ENCODE measurements at places on chromosomes 13 and 19.

DNA sequence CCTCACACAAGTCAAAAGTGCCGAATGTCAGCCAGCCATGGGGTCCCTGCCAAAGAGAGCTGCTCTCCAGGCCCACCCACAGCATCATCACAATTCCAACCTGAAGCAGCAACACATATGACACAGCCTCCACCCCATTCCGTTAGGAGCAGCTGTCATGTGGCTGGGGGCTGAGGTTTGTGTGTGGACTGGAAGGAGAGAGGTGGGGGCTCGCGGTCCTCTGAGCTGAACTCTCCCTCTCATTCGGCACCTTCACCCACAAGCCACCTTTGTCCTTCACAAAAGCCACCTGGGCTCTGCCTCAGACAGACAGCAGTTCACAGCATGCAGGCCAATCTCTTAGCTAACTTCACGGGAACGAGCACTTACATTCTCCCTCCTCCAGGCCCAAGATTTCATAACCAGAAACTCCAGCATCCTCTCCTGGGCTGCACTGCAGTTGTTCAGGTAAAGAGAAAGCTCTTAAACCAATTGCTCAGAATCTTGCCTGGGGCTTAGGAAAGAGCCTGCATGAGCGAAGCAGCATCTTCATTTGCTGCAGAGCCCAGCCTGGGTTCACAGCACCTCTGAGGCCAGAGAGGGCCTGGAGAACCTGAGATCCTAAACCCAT lies 7.2 kb downstream of the RAB20 start:
- DNase-seq = no peak

GRCh38 chr19:15404097-15404779 lies 14.6 kb downstream of the AKAP8L start:
- DNase-seq = no peak

GRCh38 chr13:109130093-109130835 lies 500.9 kb downstream of the MYO16 start:
- no peak for DNase-seq

GRCh38 chr19:36547001-36547732 lies 19.1 kb upstream of the ZNF260 start:
- DNase-seq = no peak

- no peak for DNase-seq
These were observed 462.9 kb downstream of the COG6 start for GRCh38 chr13:40118337-40118736.

GRCh38 chr19:15587663-15588062 lies 27.4 kb upstream of the CYP4F8 start:
- DNase-seq = no peak

DNA sequence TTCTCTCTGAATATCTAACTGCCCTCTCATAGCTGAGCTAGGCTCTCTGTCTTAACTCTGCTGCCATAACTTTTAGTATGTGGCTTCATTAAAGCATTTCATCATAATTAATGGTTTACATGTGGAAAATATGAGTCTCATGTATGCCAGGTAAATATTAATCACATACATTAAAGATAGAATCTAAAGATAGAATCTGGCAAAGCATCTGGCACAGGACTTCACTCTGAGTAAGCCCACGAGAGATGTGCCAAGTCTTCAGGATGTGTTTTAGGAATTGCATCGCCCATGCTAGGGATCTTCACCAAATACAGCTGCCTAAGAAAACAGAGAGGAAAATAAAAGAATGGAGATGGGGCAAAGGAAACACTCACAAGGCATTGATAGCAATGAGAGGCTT lies 285.8 kb downstream of the DIAPH3 start:
- no peak for DNase-seq

DNA sequence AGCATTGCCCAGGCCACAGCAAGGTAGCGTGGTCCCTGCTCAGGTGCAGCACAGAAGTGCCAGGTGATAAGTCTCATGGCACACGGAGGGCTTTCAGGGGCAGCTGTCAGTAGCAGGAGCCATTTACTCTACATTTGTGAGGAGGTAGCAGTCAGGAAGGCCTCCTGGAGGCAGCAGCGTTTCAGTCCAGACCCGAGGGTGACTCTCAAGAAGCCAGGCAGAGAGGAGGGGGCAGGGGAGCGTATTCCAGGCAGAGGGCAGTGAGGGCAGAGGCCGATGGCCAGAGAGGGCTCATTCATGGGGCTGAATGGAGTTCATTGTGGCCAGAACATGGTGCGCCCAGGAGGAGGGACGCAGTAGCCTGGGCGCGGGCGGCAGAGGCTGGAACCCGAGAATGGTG lies 8.9 kb downstream of the PIAS4 start:
- DNase-seq = no peak

GRCh38 chr13:23434491-23434890 lies 989 bp upstream of the SACS start:
- no peak for DNase-seq

DNA sequence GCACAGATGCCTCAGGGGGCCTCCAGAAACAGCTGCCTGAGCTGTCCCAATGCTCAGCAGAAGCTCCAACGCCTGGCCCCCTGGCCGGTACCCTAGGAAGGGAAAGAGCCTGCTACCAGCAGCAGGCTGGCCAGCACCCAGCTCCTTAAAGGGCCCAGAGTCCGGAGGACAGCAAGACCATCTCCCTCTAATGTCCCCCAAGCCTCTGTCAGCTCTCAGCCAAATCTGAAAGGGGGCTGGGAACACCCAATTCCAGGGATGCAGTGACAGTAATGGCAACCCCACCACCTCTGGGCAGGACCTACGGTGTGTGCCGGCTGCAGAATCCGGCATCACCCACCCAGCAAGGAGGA lies 4.2 kb downstream of the PPP6R1 start:
- no peak for DNase-seq

DNA sequence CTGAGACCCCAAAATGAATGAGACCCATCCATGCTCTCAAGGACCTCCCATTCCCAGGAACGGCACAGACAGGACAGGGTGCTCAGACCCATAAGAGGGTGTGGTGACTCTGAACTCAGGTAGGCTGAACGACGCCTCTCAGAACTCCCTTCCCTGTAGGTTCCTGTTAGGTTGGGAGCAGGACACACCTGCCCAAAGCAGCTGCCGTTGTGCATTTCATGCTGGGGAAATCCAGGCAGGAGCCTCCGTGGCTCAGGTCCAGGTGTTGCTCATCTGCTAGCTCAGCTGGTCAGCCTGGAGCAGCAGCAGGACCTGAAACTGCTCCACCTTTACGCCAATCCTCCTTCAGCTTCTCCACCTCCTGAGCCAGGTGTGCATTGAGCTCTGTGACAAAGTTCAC lies 19.1 kb upstream of the TEX101 start:
- peak; percentile 60 for DNase-seq

Data from NCI-H2081 (cell line).